Naive thymus-derived CD4-positive, alpha-beta T cell (primary cell): ENCODE measurements at places on chromosomes 13 and 19. TPM values are rescaled to one million over a fixed set of nuclear protein-coding genes. Genes with fewer than 3 reads are reported as not detected.

DNA sequence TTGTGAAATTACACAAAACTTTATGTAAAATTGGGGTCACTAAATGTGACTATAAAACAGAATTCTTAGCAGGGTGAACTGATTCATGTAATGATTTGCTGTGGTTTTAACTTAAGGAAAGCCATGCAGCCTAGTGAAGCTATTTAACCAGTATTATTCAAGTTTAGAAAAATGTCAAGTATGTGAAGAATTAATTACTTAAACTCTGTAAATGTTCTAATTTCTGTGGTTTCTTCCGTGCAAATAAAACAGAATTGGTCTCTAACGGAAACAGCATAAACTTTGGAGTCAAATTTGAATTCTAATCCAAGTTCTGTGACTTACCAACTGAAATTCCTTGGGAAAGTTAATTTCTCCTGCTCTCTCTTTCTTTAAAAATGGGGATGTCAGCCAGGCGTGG lies 13.3 kb downstream of the CDC16 start:
- no peaks in the 10 kb centered on the region for H3K4me1 ChIP-seq
- no peak overlapping the region for H3K27ac ChIP-seq
- no peak for DNase-seq
- H3K36me3 ChIP-seq = peaks cover 21% of the 10 kb centered on the region
- H3K4me3 ChIP-seq = no peak overlapping the region
- no peaks in the 10 kb centered on the region for H3K27me3 ChIP-seq

ING1 gene
- total RNA-seq = 21.8 TPM

GRCh38 chr13:90591927-90592268 lies 755.6 kb upstream of the MIR17HG start:
- no peaks in the 10 kb centered on the region for H3K36me3 ChIP-seq
- H3K27me3 ChIP-seq = no peaks in the 10 kb centered on the region
- H3K27ac ChIP-seq = no peak overlapping the region
- no peaks in the 10 kb centered on the region for H3K4me1 ChIP-seq
- no peak for DNase-seq

GRCh38 chr13:23377579-23377978 lies 55.9 kb downstream of the SACS start:
- H3K4me1 ChIP-seq = peaks cover 26% of the 10 kb centered on the region
- DNase-seq = no peak
- H3K27me3 ChIP-seq = no peaks in the 10 kb centered on the region
- H3K4me3 ChIP-seq = no peak overlapping the region

DNA sequence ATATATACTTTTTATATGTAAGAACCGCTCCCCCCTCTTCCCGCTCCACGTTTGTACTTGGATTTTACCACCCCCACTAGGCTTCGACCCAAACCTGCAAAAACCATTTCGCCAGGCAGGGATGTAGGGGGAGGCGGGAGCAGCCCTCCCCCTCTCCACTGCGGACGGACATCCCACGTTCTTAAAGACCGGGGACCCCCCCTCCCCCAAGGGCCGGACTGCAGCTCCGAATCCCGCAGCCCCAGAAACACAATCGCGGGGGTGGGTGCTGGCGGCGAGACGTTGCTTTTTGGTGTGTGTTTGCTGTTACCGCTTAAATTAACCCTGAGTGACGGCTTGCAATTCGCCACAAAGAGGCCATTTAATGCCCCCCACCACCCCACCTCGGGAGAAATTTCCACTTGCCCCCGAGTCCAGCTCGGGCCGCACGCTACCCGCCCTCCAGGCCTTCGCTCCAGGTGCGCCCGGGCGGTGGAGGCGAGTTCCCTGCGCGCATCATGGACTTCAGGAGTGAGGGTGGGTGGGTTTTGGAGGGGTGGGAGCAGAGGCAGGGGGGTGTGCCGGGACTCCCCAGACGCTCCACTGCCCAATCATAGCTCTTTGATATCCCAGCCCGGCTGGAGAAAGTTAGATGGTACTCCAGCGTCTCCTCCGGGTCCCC lies 15.8 kb downstream of the NFIX start:
- H3K4me3 ChIP-seq = no peak overlapping the region
- no peak overlapping the region for H3K27ac ChIP-seq
- peaks cover 32% of the 10 kb centered on the region for H3K27me3 ChIP-seq
- no peak for DNase-seq
- H3K36me3 ChIP-seq = no peaks in the 10 kb centered on the region
- peaks cover 9% of the 10 kb centered on the region for H3K4me1 ChIP-seq

DNA sequence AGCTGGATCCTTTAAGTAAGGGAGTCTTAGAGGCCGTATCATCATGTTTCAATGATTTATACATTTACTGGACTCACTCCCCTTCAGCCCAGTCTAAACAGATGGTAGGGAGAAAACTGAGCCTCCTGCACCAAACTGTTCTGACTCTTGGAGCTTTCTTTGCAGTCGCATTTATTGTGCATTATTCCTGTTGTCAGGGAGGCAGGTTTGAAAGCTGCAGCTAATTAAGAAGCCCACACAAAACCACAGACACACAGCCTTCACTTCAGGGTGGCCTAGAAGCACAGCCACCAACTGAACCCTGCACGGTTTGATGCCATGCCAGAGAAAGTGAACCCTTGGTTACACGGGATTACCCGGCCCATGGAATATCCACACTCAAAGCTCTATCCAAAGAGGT lies 911.0 kb downstream of the UQCRFS1 start:
- no peak for DNase-seq
- H3K27me3 ChIP-seq = no peaks in the 10 kb centered on the region
- no peaks in the 10 kb centered on the region for H3K36me3 ChIP-seq
- H3K4me1 ChIP-seq = no peaks in the 10 kb centered on the region
- H3K4me3 ChIP-seq = no peak overlapping the region
- no peak overlapping the region for H3K27ac ChIP-seq

DNA sequence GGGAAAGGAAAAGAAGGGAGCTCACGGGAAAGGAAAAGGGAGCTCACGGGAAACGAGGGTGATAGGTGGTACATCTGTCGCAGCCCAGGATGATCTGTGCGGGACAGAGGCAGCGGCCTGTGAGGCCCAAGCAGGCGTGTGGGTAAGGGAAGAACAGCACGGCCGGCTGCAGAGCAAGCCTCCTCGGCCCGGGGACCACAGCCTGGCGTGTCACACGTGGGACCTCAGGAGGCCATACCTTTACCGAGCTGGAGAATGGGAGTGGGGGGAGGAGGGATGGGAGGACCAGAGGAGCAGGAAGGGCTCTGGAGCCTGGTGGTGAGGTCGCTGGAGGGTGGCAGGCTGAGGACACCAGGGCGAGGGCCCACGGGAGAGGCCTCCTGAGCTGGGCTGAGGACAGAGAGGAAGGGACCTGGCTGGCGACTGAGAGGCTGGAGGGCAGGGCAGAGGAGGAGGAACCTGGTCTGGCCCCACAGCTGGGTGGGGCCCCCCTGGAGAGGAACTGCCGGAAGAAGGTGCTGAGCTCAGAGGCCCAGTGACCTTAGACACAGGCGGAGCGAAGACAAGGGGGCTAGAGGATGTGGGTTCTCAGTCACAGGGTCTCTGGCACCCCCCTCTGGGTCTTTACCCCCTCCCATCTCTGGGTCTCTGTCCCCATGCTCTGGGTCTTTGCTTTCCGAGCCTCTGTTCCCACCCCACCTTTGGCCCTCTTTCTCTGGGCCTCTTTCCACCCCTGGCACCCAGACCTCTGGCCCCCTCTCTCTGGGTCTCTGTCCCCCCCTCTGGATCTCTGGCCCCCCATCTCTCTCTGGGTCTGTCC lies 2.9 kb upstream of the FTL start:
- H3K4me3 ChIP-seq = no peak overlapping the region
- no peaks in the 10 kb centered on the region for H3K27me3 ChIP-seq
- peaks cover 6% of the 10 kb centered on the region for H3K36me3 ChIP-seq
- H3K27ac ChIP-seq = peak overlapping the region; percentile 64

DNA sequence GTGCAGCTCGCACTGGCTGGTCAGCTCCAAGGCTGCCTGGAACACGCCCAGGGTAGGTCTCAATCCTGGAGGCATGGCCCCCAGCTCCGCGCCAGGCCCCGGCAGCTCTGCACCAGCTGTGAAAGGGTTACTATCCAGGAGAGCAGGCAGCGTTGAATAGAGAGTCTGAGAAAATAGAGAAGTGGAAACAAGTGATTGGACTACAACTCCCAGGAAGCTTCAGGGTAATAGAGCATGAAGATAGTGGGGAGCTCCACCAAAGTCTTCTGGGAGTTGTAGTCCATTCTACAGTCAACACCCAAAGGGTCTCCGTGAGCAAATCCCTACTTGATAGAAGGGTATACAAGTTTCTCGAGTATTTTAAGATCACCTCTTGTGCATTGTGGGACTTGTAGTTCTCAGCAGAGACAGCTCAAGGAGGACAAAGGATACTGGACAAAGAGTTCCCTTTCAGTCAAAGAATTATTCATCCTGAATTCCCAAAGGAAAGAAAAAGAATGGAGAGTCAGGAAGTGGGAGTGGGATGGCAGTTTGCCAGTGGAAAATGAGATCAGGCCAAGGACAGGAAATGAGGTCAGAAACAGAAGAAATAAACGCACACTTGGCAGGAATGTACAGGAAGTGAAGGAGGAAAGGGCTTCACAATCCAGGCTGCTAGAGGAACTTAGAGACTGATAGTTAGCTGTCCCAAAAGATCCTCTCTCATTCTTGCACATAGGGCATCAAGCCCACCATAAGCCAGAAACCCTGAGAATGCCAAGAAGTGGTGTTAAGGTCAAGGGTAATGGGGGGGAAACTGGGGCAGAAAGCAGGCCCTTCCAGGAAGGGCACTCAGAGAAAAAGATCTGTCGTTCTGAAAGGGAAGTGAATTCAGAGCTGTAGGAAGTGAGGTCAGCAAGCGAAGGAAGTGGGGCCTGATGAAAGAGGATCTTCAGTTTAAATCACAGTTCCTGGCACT lies 5.5 kb upstream of the MAMSTR start:
- peak; percentile 78 for DNase-seq
- H3K4me3 ChIP-seq = no peak overlapping the region
- peaks cover 27% of the 10 kb centered on the region for H3K4me1 ChIP-seq
- no peaks in the 10 kb centered on the region for H3K36me3 ChIP-seq
- H3K27ac ChIP-seq = peak overlapping the region; percentile 39
- H3K27me3 ChIP-seq = no peaks in the 10 kb centered on the region

DNA sequence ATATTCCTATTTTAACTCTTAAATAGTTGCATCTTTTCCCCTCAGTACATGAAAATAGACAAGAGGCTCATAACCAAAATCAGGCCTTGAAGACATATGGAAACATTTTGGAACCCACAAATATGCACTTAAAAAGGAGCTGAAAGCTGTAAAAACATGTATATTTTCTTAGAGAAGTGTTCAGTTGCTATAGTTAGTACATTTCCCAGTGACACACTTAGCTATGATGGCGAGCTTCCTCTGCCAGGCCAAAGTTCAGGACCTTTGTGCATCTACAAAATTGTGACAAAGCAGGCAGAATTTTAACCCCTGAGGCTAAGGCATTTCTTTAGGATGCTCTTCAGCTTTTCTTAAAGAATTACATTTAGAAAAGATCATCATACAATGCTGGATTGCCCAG lies 54.5 kb downstream of the RCBTB2 start:
- no peaks in the 10 kb centered on the region for H3K27me3 ChIP-seq
- no peaks in the 10 kb centered on the region for H3K4me1 ChIP-seq
- no peaks in the 10 kb centered on the region for H3K36me3 ChIP-seq
- DNase-seq = no peak
- H3K4me3 ChIP-seq = no peak overlapping the region

DNA sequence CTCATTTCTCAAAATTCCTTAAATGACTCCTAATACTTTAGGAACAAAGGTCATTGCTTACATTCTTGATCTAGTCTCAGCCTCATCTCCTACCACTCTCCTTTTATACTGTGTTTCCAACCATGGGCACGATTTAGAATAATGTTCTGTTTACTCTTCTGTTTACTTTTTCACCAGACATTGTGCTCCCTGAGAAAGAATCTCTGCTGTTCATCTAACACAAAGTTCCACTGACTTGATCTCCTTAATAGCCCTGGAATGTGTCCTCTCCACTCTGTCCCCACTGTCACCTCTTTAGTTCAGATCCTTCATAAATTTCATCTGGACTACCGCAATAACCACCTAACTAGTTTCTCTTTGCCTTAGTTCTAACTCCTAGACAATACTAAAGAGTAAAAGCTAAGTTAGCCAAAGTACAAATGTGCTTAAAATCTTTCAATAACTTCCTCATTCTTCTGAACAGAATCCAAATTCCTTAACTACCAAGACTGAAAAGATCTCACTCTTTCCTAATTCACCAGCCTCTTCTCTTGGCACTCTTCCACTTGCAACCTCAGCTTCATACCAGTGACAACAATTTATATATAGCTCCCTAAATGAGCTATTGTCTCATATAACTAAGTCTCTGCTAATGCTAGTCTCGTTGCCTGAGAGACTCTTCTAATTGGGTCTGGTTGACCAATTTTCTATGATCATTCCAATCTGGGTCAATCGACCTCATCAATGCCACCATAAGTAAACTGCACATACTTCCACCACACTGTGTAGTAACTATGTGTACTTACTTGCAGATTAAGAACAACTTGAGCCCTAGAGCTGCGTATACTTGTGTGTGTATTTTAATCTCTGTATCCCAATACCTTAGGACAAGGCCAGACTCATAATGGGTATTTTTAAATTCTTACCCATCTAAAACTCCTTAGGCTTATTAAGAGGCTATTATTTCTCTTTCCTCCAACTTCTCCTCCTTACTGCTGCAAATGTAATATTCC lies 179.9 kb downstream of the VWA8 start:
- DNase-seq = no peak
- H3K27ac ChIP-seq = no peak overlapping the region
- H3K4me3 ChIP-seq = no peak overlapping the region
- H3K27me3 ChIP-seq = no peaks in the 10 kb centered on the region
- no peaks in the 10 kb centered on the region for H3K36me3 ChIP-seq
- no peaks in the 10 kb centered on the region for H3K4me1 ChIP-seq

GRCh38 chr13:50701469-50701868 lies 142.0 kb downstream of the DLEU7 start:
- peaks cover 2% of the 10 kb centered on the region for H3K27me3 ChIP-seq
- H3K4me3 ChIP-seq = no peak overlapping the region
- no peak for DNase-seq
- H3K36me3 ChIP-seq = no peaks in the 10 kb centered on the region
- H3K27ac ChIP-seq = no peak overlapping the region
- H3K4me1 ChIP-seq = no peaks in the 10 kb centered on the region

GRCh38 chr13:80048802-80049201 lies 292.1 kb downstream of the SPRY2 start:
- no peak overlapping the region for H3K4me3 ChIP-seq
- no peaks in the 10 kb centered on the region for H3K36me3 ChIP-seq
- no peaks in the 10 kb centered on the region for H3K4me1 ChIP-seq
- H3K27ac ChIP-seq = no peak overlapping the region
- H3K27me3 ChIP-seq = no peaks in the 10 kb centered on the region

- H3K4me3 ChIP-seq = no peak overlapping the region
- H3K4me1 ChIP-seq = no peaks in the 10 kb centered on the region
- H3K36me3 ChIP-seq = no peaks in the 10 kb centered on the region
- H3K27ac ChIP-seq = no peak overlapping the region
- no peaks in the 10 kb centered on the region for H3K27me3 ChIP-seq
- no peak for DNase-seq
Measured at GRCh38 chr13:30510091-30510490, 44.4 kb upstream of the HMGB1 start.

DNA sequence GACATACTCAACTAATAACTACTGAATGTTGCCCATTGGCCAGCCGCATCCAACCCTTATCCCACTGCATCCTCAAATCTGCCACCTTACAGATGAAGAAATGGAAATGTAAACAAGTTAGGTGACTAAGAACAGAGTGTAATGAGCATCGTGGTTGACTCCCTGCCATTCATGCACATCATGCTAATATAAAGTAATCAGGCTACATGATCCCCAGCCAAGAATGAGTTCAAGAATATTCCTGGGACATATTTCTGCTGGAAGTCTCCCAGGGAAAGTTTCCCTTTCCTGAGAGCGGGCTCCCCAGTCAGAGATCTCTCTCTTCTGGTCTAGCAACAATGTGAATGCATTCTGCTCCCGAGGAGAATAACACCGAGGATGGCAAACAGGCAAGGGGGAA lies 55.9 kb upstream of the SERP2 start:
- H3K36me3 ChIP-seq = no peaks in the 10 kb centered on the region
- no peak overlapping the region for H3K4me3 ChIP-seq
- DNase-seq = no peak
- H3K4me1 ChIP-seq = no peaks in the 10 kb centered on the region
- H3K27ac ChIP-seq = no peak overlapping the region
